ENCODE measurements at places on chromosomes 12 and 14.

DNA sequence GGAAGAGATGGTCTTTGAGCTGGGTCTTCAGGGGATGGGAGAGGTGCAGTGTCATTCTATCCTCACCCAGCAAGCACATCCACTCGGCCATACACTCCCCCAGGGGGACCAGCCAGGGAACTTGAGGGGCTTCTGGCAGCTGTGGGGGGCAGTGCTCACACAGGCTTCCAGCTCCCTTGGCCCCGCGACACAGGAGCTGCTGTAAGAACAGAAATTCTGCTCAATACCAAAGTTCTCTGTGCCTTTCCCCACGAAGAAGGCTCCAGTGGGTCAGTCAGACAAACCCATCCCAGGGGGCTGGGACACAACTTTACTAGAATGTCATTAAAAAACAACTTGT lies 289.1 kb upstream of the RTL1 start:
- no peak overlapping the region for H3K27ac ChIP-seq
- H3K36me3 ChIP-seq, result no peaks in the 10 kb centered on the region
- H3K4me1 ChIP-seq, result no peaks in the 10 kb centered on the region
- DNase-seq, result no peak
- H3K27me3 ChIP-seq, result peaks cover 8% of the 10 kb centered on the region

- no peaks in the 10 kb centered on the region for H3K36me3 ChIP-seq
- no peak for DNase-seq
- H3K4me1 ChIP-seq, result no peaks in the 10 kb centered on the region
- H3K27ac ChIP-seq, result no peak overlapping the region
- no peak overlapping the region for H3K4me3 ChIP-seq
Observed at GRCh38 chr12:24664161-24664880, 284.6 kb downstream of the BCAT1 start.

GRCh38 chr14:92890830-92891588 lies 31.9 kb upstream of the CHGA start:
- H3K36me3 ChIP-seq, result no peaks in the 10 kb centered on the region
- no peaks in the 10 kb centered on the region for H3K4me1 ChIP-seq
- no peak for DNase-seq
- no peak overlapping the region for H3K27ac ChIP-seq

DNA sequence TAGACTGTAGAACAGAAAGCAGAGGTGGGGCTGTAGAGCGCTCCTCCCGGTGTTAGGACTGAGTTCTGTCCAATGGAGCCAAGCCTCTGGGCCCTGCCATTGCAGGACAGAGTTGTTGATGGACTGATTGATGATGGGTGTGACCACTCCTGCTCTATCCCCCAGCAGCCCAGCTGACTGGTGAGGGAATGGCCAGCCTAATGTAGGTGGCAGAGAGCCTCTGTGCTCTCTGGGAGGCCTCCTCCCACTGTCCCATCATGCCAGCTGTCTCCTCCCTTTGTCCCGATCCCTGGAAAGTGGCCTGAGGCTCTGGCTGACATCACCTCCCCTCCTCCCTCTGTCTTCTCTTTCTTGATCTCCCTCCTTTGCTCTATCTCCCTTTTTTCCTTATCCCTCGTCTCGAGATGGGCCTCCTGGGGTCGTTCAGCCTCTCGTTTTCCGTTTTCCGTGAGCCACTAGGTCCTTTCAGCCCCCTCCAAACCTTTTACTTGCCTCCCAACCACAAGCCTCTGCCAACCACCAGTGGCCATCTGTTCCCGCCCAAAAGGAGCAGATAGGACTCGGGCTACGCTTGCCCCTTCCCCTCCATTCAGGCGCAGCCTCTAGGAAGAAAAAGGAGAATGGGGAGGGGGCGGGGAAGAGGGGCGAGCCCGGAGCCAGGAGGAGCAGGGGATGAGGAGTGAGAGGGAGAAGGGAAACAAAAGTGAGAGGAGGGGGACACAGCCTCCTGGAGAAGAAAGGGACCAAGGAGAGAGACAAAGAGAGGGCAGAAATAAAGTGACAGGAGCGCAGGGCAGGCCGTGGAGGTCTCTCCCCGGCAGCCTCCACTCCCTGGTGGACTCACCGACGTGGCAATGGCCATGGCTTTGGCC lies 572 bp downstream of the EFS start:
- peaks cover 64% of the 10 kb centered on the region for H3K27me3 ChIP-seq
- DNase-seq, result no peak
- peaks cover 13% of the 10 kb centered on the region for H3K4me1 ChIP-seq
- H3K4me3 ChIP-seq, result peak overlapping the region; percentile 76
- no peak overlapping the region for H3K27ac ChIP-seq

GRCh38 chr14:92848887-92849286 lies 54.8 kb downstream of the GOLGA5 start:
- no peaks in the 10 kb centered on the region for H3K27me3 ChIP-seq
- H3K36me3 ChIP-seq, result no peaks in the 10 kb centered on the region
- H3K4me3 ChIP-seq, result no peak overlapping the region
- H3K4me1 ChIP-seq, result peaks cover 11% of the 10 kb centered on the region
- peak overlapping the region; percentile 54 for H3K27ac ChIP-seq

- H3K4me1 ChIP-seq, result peaks cover 25% of the 10 kb centered on the region
- H3K36me3 ChIP-seq, result peaks cover 3% of the 10 kb centered on the region
- no peak overlapping the region for H3K4me3 ChIP-seq
- peak overlapping the region; percentile 81 for H3K27ac ChIP-seq
- H3K27me3 ChIP-seq, result no peaks in the 10 kb centered on the region
Observed at GRCh38 chr12:3770891-3771290, 18.0 kb upstream of the CRACR2A start.

- no peak overlapping the region for H3K27ac ChIP-seq
- H3K4me3 ChIP-seq, result no peak overlapping the region
- peaks cover 17% of the 10 kb centered on the region for H3K36me3 ChIP-seq
- DNase-seq, result no peak
- no peaks in the 10 kb centered on the region for H3K27me3 ChIP-seq
- H3K4me1 ChIP-seq, result peaks cover 3% of the 10 kb centered on the region
Observed at GRCh38 chr14:75697918-75698317, 36.9 kb downstream of the TTLL5 start.

GRCh38 chr12:110373025-110373424 lies 30.5 kb downstream of the ANAPC7 start:
- no peaks in the 10 kb centered on the region for H3K27me3 ChIP-seq
- H3K4me1 ChIP-seq, result peaks cover 7% of the 10 kb centered on the region
- H3K4me3 ChIP-seq, result no peak overlapping the region
- DNase-seq, result no peak
- peaks cover 4% of the 10 kb centered on the region for H3K36me3 ChIP-seq

DNA sequence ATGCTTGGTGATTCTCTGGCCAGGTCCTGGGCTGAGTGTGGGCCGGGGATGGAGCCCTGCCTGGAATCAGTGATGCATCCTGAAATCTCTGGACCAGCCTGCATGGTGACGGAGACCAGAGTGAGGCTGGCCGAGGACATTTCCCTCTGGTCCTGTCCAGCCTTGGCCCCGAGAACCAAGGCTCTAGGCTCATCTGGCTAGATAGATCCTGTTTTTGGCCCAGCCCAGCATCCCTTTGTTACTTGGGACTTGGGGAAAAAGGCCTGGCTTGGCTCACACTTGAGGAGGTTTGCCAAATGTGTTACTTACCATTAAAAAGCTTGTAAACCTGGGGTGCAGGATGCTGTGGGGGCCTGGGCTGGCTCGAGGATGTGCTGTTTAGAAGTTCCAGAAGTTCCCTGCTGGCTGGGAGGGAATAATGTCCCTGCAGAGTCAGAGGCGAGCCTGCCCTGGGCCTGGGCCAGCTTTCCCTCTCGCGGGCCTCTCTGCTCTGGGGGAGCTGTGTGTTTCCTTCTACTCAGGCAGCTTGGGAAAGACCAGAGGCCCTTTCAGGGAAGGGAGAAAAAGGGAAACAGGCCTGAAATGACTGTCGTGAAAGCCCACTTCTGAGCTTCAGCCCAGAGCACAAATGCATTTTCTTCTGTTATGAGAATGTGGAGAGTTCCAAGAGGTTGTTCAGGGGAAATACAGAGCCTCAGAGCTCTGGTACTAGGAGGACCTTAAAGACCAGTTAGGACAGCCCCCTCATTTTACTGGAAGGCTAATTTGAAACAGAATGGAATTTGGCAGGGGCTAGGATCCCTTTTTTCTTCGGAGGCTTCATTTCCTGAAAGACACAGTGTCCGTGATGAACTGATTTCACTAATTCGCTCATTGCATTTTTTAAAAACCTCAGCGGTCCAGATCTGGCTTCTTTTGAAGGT lies 47.2 kb upstream of the CTDSP2 start:
- peak overlapping the region; percentile 82 for H3K4me3 ChIP-seq
- H3K36me3 ChIP-seq, result peaks cover 2% of the 10 kb centered on the region
- H3K27me3 ChIP-seq, result peaks cover 7% of the 10 kb centered on the region
- H3K4me1 ChIP-seq, result peaks cover 50% of the 10 kb centered on the region
- no peak for DNase-seq

DNA sequence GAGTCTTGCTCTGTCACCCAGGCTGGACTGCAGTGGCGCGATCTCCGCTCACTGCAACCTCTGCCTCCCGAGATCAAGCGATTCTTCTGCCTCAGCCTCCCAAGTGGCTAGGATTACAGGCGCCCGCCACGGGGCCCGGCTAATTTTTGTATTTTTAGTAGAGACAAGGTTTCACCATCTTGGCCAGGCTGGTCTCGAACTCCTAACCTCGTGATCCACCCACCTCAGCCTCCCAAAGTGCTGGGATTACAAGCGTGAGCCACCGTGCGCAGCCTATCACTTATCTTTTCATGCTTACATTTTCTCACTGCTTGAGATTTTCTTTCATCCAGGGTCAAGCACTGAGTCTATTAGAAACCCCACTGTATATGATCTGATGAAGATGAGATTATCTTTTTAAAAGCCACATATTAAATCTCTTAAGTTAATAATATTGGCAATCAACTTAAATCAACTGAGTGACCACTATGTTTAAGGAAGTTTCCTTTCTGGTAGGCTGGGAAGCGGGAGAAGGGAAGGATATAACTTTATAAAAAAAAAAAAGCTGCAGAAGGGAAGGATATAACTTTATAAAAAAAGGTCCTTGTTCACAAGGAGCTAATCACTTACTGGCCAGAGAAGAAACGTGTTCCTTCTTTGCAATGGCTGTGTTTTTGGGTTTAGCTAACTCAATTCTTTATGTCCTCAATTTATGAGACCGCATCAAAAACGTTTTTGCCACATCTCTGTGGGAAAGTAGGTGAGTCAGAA lies 1.3 kb upstream of the MDM2 start:
- H3K4me3 ChIP-seq, result peak overlapping the region; percentile 94
- H3K36me3 ChIP-seq, result peaks cover 3% of the 10 kb centered on the region
- H3K27ac ChIP-seq, result peak overlapping the region; percentile 97
- DNase-seq, result no peak
- H3K4me1 ChIP-seq, result peaks cover 13% of the 10 kb centered on the region
- no peaks in the 10 kb centered on the region for H3K27me3 ChIP-seq

GRCh38 chr12:109310247-109311125 lies 1.4 kb upstream of the FOXN4 start:
- H3K36me3 ChIP-seq, result peaks cover 2% of the 10 kb centered on the region
- H3K27me3 ChIP-seq, result peaks cover 81% of the 10 kb centered on the region
- no peak for DNase-seq
- peak overlapping the region; percentile 87 for H3K4me3 ChIP-seq
- H3K27ac ChIP-seq, result no peak overlapping the region

DNA sequence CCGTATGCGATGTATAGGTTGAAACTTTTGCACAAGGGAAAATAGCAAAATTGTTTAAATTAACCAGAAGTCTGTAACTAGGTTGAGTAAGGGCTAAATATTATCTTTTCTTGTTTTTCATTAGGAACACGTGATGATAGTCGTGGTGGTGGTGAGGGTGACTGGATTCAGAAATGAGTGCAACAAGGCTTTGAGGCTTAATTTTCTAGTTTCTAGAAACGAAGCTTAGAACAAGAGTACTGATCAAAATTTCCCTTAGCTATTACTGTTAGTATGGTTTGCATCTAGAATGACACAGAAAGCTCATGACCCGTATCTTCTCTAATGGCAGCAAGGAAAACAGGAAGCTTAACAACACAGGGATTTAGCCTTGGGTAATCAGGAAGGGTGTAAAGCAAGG lies 7.0 kb downstream of the SLIRP start:
- H3K36me3 ChIP-seq, result peaks cover 8% of the 10 kb centered on the region
- H3K4me3 ChIP-seq, result no peak overlapping the region
- H3K4me1 ChIP-seq, result peaks cover 13% of the 10 kb centered on the region
- H3K27me3 ChIP-seq, result no peaks in the 10 kb centered on the region
- H3K27ac ChIP-seq, result no peak overlapping the region
- DNase-seq, result no peak

DNA sequence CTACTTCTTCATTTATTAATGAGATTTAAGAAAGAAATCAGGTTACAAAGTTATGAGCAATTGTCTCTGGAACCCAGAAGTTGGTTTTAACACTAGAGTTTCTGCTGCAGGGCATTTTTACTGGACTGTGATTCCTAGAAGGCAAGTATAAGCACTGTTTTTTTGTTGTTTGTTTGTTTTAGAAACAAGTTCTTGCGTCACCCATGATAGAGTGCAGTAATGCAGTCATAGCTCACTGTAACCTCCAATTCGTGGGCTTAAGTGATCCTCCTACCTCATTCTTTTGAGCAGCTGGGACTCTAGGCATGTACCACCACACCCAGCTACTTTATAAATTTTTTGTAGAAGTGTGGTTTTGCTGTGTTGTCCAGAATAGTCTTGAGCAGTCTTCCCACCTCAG lies 25.6 kb downstream of the RAP1B start:
- peak overlapping the region; percentile 78 for H3K27ac ChIP-seq
- no peak for DNase-seq
- H3K4me1 ChIP-seq, result peaks cover 59% of the 10 kb centered on the region

DNA sequence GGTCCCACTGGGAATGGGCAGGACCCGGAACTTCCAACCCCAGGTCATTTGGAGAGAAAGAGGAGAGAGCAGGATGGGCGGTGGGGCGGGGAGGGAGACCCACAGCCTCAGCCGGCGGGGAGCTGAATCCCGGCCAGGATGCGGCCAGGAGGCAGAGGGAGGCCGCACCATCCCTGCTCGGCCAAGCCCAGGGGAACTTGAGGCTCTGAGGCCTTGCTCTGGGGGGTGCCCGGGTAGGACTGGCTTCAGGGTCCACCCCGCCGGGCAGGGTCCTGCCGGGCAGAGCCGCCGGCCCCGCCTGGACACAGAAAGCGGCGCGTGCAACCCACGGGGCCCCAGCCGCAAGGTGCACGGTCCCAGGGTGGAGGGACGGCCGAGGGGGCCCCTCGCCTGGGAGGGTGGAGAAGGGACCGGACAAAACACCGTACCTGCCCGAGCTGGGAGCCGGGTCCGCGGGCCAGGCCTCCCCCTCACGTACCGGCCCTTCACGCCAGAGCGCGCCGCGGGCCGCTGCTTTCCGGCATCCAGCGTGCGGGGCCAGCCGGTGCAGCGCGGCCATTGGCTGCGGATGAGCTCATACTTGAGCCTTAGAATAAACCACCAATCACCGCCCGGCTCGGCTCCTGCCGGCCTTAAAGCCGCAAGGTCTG lies at the start of gene RPS6KL1:
Gene RPS6KL1, minus strand, starts transcription at position 509 of the 650 bp plus-strand sequence. CDS start 1,719 bp downstream, outside the sequence.
- peaks cover 3% of the 10 kb centered on the region for H3K36me3 ChIP-seq
- peaks cover 11% of the 10 kb centered on the region for H3K4me1 ChIP-seq
- no peak within 1 kb of the TSS for H3K27ac ChIP-seq
- H3K4me3 ChIP-seq, result peak within 1 kb of the TSS; percentile 49

DNA sequence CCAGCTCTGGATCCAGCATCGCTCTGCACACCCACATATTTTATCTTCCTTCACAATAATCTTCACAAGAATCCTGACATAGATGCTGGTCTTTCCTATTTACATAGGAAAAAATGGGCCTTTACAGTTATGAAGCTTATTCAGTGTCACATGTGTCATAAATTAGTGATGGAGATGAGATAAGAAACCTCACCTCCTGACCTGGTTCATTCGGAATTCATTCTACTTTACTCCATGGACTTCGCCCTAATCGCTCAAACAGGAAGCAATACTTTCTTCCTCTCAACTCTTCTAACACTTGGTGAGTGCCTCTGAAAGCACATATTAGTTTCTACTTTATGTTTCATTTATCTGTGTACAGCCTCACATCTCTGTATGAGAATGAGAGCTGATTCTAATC lies 12.0 kb upstream of the SINHCAF start:
- H3K36me3 ChIP-seq, result no peaks in the 10 kb centered on the region
- DNase-seq, result no peak
- no peak overlapping the region for H3K4me3 ChIP-seq

Measured in T-helper 17 cell (primary cell).